ENCODE measurements at places on chromosomes 5 and 9.

- no peak for DNase-seq
Observed at GRCh38 chr5:58498340-58498942, 7.2 kb downstream of the GAPT start.

GRCh38 chr9:127132921-127133647 lies 10.6 kb upstream of the ANGPTL2 start:
- DNase-seq, result no peak

GRCh38 chr5:154092356-154093141 lies 53.8 kb downstream of the MFAP3 start:
- DNase-seq, result no peak

GRCh38 chr9:11915699-11916098 lies 777.5 kb upstream of the TYRP1 start:
- DNase-seq, result no peak

DNA sequence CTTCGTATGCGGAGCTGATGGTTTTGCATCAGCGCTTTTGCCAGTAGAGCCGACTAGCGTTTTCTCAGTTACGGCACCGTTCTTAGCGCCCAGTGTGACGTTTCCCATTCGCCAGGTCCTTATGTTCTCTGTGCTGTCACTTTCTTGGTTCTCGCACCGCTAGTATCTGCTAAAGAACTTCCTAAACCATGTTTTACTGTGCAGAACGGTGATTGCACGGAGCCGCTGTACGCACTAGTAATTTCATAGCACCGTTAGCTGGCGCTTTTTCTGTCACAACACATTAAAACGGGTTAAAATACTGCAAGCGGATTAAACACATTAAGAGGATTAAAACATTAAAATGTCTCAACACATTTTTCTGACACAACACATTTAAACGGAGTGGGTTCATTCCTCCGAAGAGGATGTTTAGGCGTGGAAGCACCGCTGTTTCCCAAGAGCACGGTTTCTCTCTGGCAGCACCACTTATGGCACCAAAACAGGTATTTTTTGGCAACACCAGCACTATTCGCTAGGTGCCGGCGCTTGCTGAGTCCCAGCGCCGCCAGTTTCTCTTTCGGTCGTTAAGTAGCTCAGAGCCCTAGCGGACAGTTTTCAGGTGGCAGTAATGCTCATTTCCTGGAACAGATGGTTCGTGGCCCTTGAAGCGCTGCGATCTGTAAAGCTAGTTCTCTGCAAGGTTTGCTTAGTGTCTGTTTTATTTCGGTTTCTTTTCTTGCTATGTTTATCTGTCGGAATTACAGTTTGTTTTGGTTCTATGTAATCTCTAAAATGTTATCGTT lies 20.3 kb downstream of the ANXA2R start:
- DNase-seq, result peak; percentile 42

DNA sequence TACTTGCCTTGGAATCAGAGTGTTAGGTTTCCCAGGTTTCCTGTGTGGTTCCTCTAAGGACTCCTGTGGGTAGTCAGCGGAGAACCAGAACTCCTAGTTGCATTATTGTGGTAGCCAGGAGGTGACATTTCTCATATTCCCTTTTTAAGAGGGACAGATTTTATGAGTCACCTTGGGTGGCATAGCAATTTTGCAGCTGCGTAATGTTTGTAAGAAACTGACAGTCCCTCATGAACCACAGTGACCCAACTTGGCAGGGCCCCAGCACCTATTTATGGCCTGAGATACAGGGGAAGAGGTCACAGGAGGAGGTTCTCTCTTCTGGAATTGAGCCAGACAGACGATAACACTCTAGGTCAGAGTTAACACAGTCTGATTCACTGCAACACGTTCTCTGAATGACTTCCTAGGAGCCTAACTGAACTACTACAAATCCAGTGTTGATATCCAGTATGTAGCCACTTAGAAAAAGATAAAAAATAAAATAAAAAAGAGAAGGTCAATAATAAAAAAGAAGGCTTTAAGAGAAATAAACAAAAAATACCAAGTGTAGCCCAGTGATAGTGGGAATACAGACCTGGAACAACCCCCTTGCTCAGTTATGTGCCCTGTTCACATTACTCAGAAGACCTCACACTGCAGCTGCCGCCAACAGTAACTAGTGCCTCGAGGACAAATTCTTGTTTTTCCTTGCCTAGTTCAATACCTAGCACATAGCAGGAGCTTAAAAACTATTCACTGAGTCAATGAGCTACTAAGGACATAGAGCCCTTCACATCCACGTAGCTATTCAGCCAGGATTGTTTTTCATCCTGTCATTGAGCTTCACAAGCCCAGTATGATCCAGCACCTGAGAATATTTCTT lies 50.7 kb upstream of the VLDLR start:
- no peak for DNase-seq

Measured in stimulated activated CD8-positive, alpha-beta memory T cell treated with anti-CD3 and anti-CD28 coated beads, Interleukin-15, amount 100 ng/mL, for 24 hours (primary cell).